ENCODE measurements at places on chromosomes 4 and X. TPM values are rescaled to one million over a fixed set of nuclear protein-coding genes. Genes with fewer than 3 reads are reported as not detected.

DNA sequence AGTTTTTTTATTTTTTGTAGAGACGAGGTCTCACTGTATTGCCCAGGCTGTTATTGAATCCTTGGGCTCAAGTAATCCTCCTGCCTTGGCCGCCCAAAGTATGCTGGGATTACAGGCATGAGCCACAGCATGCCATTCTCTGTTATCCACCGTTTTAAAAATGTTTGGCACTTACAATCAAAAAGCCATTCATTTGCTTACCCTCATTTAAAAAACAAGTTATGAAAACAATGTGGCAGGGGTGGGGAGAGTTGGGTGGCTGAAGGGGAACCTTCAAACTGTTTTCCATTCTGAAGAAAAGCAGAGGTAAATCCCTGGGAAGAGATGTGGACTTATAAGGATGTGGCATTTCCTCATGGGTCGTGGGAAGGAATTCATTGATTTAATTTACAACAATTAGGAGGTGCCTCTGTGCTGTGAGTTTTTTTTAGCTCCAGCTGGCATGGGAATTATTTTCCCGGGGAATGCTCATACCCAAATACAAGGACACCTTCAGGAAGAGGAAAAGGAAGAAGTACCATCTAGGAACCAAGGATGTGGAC is 103.5 kb downstream of the MID1 start:
- no peak overlapping the region for H3K27ac ChIP-seq
- no peak overlapping the region for H3K4me3 ChIP-seq
- no peaks in the 10 kb centered on the region for H3K27me3 ChIP-seq
- no peak for DNase-seq
- H3K36me3 ChIP-seq: no peaks in the 10 kb centered on the region

- no peaks in the 10 kb centered on the region for H3K36me3 ChIP-seq
- no peak overlapping the region for H3K27ac ChIP-seq
- no peak overlapping the region for H3K4me3 ChIP-seq
- H3K27me3 ChIP-seq: no peaks in the 10 kb centered on the region
Measured at GRCh38 chrX:70445951-70446350, 1.3 kb downstream of the DLG3 start.

GRCh38 chrX:154539077-154539476 is 7.6 kb downstream of the G6PD start:
- H3K27ac ChIP-seq: no peak overlapping the region
- no peak for DNase-seq
- no peaks in the 10 kb centered on the region for H3K27me3 ChIP-seq
- H3K4me1 ChIP-seq: no peaks in the 10 kb centered on the region
- no peak overlapping the region for H3K4me3 ChIP-seq

GRCh38 chr4:152081024-152081423 is 320.2 kb upstream of the GATB start:
- H3K27ac ChIP-seq: no peak overlapping the region
- no peaks in the 10 kb centered on the region for H3K4me1 ChIP-seq
- H3K36me3 ChIP-seq: no peaks in the 10 kb centered on the region
- no peaks in the 10 kb centered on the region for H3K27me3 ChIP-seq
- no peak for DNase-seq
- no peak overlapping the region for H3K4me3 ChIP-seq

GRCh38 chr4:173231916-173232315 is 63.3 kb downstream of the GALNT7 start:
- DNase-seq: no peak
- no peak overlapping the region for H3K4me3 ChIP-seq
- no peak overlapping the region for H3K27ac ChIP-seq
- H3K36me3 ChIP-seq: no peaks in the 10 kb centered on the region

GRCh38 chr4:27149541-27150212 is 289.0 kb downstream of the STIM2 start:
- no peaks in the 10 kb centered on the region for H3K27me3 ChIP-seq
- H3K4me1 ChIP-seq: no peaks in the 10 kb centered on the region
- H3K36me3 ChIP-seq: no peaks in the 10 kb centered on the region
- no peak overlapping the region for H3K4me3 ChIP-seq

GRCh38 chr4:170090352-170091052 is 746 bp upstream of the AADAT start:
- no peaks in the 10 kb centered on the region for H3K4me1 ChIP-seq
- peak overlapping the region; percentile 56 for H3K4me3 ChIP-seq
- H3K36me3 ChIP-seq: no peaks in the 10 kb centered on the region
- no peak for DNase-seq

DNA sequence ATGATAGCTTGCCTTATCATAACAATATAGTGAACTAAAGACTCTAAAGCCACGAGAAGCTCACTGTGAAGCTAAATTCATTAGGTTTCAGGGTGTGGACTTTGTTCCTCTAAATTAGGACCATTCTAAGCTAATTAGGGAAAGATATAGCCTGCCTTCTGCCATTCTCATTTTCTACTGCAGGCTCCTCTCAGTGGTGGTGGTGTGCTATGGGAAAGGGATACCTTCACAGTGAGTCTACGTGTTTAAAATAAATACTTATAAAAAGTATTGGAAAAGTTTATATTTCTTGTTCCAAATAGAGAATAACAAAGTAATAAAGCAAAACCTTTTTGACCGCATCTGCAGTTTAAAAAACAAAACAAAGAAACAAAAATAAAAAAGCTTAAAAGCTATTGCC is 327.7 kb downstream of the PAPSS1 start:
- DNase-seq: no peak
- H3K36me3 ChIP-seq: no peaks in the 10 kb centered on the region
- no peak overlapping the region for H3K4me3 ChIP-seq

GRCh38 chr4:171629182-171629581 is 184.0 kb upstream of the GALNTL6 start:
- H3K36me3 ChIP-seq: no peaks in the 10 kb centered on the region
- no peaks in the 10 kb centered on the region for H3K4me1 ChIP-seq
- H3K27ac ChIP-seq: no peak overlapping the region

GRCh38 chrX:133989490-133989889 is 4.1 kb upstream of the GPC3 start:
- no peaks in the 10 kb centered on the region for H3K36me3 ChIP-seq
- DNase-seq: no peak
- H3K4me1 ChIP-seq: no peaks in the 10 kb centered on the region
- no peak overlapping the region for H3K27ac ChIP-seq
- H3K27me3 ChIP-seq: peaks cover 4% of the 10 kb centered on the region

DNA sequence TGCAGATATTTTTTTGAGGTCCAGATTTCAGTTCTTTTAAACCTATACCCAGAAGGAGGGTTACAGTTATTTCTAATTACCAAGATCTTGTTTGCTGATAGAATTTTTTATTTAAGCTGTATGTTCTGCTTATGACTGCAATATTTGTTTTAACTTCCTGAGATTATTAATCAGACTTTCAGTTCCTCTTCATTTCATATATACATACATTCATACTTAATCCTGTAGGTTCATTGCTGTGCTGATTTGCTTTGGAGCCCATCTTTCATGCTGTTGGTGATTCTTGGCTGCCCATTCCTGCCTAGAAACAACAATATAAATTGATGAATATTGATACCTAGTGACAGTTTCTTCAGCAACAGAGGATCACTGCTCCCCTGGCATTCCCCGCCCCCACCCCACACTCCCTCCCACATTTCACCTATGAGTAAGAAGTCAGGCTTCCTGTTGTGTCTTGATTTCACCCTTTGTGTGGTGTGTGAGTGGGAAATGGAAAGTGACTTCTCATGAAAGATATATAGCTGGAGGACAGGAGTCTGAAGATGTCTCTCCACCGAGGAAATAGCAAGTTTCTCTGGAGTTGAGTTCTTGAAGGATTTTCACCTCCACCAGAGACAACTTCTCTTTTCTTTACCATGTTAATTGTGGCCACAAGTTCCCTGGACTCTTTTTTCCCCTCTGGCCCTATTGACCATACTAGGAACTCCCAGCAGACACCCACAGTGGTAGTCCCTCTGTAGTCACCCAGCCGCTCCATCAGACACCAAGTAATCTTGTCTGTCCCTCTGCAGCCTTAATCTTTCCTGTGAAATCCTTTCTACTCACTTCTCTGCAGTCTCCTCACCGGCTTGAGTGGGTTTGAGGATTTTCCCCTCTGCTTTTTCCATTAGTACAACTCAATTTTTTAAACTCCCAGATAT is 118.4 kb downstream of the ASB9 start:
- H3K27me3 ChIP-seq: peaks cover 9% of the 10 kb centered on the region
- no peaks in the 10 kb centered on the region for H3K4me1 ChIP-seq
- no peak overlapping the region for H3K4me3 ChIP-seq
- no peaks in the 10 kb centered on the region for H3K36me3 ChIP-seq
- DNase-seq: no peak

- peak; percentile 53 for DNase-seq
- H3K27ac ChIP-seq: no peak overlapping the region
- no peaks in the 10 kb centered on the region for H3K27me3 ChIP-seq
- H3K4me3 ChIP-seq: no peak overlapping the region
- H3K4me1 ChIP-seq: peaks cover 12% of the 10 kb centered on the region
Measured at GRCh38 chr4:39621582-39621981, 17.1 kb downstream of the SMIM14 start.

GRCh38 chrX:21153503-21153902 is 220.7 kb upstream of the CNKSR2 start:
- no peaks in the 10 kb centered on the region for H3K27me3 ChIP-seq
- peak; percentile 14 for DNase-seq
- H3K36me3 ChIP-seq: no peaks in the 10 kb centered on the region

DNA sequence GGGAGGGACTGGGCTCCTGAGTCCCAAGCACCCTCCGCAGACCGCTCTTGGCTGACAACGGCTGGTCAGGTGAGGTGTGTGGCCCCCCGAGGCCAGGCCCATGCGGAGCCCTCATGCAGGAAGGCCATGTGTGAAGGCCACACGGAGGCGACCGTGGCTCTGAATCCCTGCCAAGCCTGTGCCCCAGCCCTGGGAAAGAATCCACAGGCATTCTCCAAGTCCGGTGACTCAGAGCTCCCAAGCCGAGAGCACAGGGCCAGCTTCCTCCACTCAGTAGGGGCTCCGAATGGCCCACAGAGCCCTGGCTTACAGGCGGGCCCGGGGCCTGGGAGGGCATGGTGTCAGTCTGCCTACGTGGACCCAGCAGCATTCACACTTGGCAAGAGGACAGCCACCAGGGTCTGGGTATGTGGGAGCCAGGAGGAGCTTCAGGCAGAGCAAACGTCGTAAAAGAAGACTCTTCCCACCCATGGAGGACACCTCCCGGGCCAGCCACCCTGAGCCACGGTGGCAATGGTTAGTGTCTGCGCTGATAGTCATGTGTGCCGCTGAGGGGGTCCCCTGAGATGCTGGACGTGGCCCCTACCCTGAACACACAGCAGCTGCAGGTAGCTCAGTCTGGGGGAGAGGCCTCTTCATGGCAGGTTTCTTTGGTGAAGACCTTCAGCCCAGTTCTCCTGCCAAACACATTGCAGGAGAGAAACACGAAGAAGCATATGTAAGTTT is 105.7 kb downstream of the PSAPL1 start:
- H3K27me3 ChIP-seq: no peaks in the 10 kb centered on the region
- H3K4me1 ChIP-seq: no peaks in the 10 kb centered on the region
- H3K36me3 ChIP-seq: no peaks in the 10 kb centered on the region
- DNase-seq: peak; percentile 71
- no peak overlapping the region for H3K4me3 ChIP-seq

DNA sequence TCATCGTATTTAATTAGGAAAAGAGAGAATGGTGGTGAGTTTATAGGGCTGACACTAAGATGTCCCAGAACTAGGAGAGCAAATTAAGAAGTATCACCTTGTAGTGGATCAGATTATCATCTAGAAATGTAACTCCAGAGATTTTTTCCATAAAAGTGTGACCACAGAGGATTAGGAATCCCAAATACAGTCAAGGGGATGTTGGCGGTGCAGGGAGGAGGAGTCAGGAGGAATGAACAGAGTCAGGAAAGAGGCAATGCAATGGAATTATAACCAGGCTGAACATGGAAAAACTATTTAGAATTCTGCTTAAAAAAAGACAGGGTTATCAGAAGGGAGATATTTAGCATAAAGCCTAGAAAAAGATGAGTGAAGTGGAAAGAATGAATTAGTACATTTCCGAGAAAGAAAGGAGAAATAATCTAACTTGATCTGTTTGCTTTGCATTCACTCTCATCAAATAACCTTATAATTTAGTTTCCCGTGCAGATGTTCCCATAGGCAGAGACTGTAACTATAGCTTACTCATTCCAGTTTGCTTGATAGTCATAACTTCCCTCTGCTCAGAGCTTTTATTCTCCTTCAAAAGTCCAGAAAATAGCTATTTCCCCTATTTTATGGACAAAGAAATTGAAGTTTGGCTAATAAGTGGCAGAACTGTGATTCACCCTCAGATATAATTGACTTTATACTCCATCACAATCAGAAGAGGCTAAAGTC is 56.4 kb downstream of the SCFD2 start:
- DNase-seq: no peak
- no peaks in the 10 kb centered on the region for H3K36me3 ChIP-seq
- H3K4me3 ChIP-seq: no peak overlapping the region
- no peaks in the 10 kb centered on the region for H3K27me3 ChIP-seq
- no peaks in the 10 kb centered on the region for H3K4me1 ChIP-seq

DNA sequence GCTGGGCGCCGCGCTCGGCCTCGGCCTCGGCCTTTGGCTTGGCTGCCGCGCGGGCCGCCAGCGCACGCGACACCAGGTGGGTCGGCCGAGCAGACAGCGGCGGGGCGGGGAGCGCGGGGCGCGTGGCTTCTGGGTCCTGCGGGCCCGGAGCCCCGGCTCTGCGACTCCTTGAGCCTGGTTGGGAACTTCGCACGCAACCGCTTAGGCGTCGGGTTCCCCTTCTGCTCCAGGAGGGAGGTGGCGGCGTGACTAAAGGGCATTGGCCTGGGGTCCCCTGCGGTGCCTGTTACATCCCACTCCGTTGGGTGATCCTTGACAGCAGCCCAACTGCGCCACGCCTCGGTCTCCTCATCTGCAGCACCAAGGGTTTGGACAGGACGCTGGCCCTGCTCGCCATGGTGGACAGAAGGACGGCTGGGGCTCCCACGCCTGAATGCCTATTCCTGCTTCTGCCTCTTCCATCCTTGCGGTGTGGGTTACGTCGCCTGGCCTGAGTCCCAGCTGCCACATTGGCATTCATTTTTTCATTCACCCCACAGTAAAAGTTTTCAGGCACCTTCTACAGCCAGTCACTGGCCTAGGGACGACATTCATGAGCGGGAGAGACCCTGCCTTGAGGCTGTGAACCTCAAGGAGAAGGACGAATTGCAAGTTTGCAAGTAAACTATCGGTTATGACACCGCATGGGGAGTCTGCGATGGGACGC is 631 bp downstream of the EVC start:
- peak; percentile 30 for DNase-seq
- H3K27me3 ChIP-seq: no peaks in the 10 kb centered on the region
- H3K4me1 ChIP-seq: no peaks in the 10 kb centered on the region
- H3K36me3 ChIP-seq: no peaks in the 10 kb centered on the region
- peak overlapping the region; percentile 20 for H3K4me3 ChIP-seq

DNA sequence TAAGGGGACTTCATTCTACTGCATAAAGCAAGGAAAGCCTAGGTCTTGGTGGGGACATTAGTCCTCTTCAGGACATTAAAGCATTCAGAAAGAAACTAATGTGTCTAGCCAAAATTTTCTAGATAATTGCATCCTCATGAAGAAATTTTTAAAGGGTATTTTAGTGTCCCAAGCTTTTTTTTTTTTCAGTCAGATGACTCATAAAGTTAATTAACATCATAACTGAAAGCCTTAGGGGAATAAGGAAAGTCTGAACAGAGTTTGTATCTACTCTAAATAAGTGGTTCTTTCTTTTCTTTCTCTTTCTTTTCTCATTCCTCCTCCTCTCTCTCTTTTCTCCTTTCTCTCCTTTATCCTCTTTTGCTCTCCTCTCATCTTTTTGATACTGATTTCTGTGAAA is 202.4 kb downstream of the ADAMTS3 start:
- no peak overlapping the region for H3K27ac ChIP-seq
- no peak for DNase-seq
- H3K4me1 ChIP-seq: no peaks in the 10 kb centered on the region
- H3K4me3 ChIP-seq: no peak overlapping the region
- no peaks in the 10 kb centered on the region for H3K27me3 ChIP-seq

RRH gene
- total RNA-seq: 0.16 TPM

ZNF827 gene
- total RNA-seq: 5.2 TPM

SYTL4 gene
- total RNA-seq: 10.0 TPM

GIMD1 gene
- total RNA-seq: not detected

SPP1 gene
- total RNA-seq: 183 TPM

FREM3 gene
- not detected for total RNA-seq

CETN2 gene
- total RNA-seq: 16.7 TPM

Data from pancreas (tissue), 10 donors.